ENCODE measurements at places on chromosomes 5 and 9.

- DNase-seq: no peak
Measured at GRCh38 chr5:3809455-3809854, 213.8 kb downstream of the IRX1 start.

DNA sequence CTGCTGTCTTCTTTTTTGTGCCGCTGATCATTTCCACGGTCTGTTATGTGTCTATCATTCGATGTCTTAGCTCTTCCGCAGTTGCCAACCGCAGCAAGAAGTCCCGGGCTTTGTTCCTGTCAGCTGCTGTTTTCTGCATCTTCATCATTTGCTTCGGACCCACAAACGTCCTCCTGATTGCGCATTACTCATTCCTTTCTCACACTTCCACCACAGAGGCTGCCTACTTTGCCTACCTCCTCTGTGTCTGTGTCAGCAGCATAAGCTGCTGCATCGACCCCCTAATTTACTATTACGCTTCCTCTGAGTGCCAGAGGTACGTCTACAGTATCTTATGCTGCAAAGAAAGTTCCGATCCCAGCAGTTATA, 17.1 kb downstream of the F2R start:
- DNase-seq: peak; percentile 77

DNA sequence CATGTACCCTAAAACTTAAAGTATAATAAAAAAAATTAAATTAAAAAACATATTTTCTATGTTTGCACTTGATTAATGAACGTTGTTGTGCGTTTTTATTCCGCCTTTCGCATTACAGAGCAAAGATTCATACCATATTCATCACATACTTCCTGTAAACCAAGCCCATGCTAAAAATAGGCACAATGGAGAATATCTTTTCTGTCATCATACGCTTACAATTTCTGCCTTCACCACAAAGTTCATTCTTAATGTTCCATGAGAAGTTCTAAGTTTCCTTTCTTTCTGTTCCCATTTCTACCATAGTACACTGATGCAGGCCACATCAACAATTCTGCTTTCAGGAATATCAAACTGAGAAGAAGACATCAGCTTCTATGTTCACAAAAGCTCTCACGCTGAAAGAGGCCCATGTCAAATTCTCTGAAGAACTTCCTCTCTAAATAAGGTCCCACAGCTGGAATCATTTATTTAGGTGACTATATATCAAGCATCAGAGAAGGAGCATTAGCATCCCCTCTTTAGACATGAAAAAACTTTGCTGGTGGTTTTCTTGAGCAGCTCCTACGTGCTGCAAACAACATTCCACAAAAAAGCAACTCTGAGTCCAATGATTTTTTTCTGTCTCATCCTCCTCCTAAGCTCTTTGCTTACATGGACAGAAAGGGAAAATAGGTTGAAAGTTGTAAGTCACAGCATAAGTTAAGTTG, 456.4 kb downstream of the CDH10 start:
- no peak for DNase-seq

DNA sequence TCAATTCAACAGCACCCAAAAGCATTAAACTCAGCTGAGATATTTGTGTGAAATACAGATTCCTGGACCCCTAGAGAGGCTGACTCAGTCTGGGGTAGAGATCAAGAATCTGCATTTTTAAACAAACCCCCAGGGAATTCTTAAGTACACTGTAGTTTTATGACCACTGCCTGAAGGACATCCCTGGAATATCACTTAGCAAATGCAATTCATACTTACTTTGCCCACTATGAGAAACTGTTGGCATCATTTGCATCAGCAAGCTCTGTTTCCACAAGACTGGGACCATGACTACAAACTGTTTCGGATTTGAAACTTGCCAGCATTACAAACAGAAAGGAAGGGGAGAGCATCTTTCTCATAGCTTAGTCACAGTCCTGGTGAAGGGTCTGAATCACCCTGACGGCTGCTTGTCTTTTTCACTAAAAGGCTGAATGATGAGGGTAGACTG, 63.7 kb downstream of the MLLT3 start:
- no peak for DNase-seq

DNA sequence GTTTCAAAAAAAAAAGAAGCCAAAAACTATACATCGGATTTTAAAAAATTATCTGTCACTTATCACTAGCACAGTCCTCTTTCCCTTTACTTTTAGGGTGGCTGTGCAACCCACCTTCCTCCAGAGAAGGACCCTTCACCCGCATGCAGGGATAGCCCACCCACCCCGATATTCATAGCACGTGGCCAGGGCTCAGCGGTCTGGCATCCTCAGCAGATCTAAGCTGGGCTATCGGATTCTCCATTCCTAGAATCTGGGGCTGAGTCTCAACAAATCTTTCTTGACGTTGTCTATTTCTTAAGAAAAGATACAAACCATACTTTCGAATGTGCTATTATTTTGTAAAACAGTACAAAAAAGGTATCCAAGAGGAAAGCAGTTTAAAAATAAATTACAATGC, 70.9 kb downstream of the MYO10 start:
- DNase-seq: no peak

GRCh38 chr5:38396766-38397165, 138.4 kb downstream of the EGFLAM start:
- no peak for DNase-seq

GRCh38 chr5:173919443-173919842, 31.3 kb downstream of the CPEB4 start:
- no peak for DNase-seq
